ENCODE measurements at places on chromosomes 1 and 21.

GRCh38 chr21:26941421-26941820 is 25.5 kb downstream of the ADAMTS5 start:
- no peak for DNase-seq

DNA sequence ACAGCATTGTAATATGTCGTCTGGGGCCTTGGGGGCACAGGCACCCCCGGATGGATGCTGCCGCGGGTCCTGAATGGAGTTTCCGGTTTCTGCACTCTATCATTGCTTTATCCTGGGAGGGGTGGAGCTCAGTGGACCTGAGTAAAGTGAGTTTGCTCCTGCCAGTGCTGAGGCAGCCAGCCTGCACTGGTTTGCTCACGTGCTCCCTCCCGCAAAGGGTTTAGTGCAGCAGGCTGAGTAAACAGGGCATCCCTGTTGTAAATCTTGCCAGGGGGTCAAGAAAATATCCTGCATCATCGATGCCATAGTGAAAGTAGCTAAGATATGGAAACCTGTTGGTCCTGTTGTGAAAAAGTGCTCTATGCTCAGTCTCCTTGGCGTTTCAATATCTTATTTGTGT is 85.6 kb upstream of the BRINP3 start:
- no peak for DNase-seq

GRCh38 chr1:15123270-15123669 is 30.3 kb upstream of the TMEM51 start:
- DNase-seq: no peak

GRCh38 chr1:2251786-2252185 is 23.7 kb downstream of the SKI start:
- no peak for DNase-seq

Data from NCI-H1930 (cell line).